NCI-H2081 (cell line): ENCODE measurements at places on chromosomes 16 and 17.

DNA sequence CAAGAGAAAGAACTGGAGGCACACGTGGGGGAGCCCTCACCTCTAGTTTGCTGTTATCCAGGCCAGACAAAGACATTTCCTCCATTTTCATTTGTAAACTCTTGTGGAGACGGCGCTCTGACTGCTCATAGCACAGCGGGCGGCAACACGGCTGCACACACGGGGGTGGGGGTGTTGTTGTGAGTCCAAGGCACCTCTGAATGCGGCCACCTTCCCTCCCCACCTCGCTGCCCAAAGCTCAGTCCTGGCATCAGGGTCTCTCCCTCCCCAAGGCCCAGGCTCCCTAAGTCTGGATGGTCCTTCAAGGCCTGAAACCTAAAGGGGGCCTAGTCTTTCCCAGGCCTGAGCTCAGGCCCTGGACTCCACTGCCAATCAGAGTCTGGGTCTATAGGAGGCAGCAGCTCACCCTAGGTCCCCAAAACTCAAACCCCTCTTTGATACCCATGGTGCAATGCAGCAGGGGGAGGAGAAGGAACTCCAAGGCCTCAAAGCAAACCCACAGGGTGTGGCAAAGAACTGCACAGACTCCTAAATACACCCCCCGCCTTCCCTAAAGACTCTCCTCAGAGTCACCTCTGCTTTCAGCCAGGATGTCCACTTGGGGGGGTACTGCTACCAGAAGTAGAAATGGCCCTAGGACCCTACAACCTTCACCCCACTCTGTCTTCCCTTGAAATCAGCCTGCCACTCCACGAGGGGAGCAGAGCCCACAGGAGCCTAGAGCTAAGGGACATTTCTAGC, 1.5 kb downstream of the ATXN7L3 start:
- no peak for DNase-seq

DNA sequence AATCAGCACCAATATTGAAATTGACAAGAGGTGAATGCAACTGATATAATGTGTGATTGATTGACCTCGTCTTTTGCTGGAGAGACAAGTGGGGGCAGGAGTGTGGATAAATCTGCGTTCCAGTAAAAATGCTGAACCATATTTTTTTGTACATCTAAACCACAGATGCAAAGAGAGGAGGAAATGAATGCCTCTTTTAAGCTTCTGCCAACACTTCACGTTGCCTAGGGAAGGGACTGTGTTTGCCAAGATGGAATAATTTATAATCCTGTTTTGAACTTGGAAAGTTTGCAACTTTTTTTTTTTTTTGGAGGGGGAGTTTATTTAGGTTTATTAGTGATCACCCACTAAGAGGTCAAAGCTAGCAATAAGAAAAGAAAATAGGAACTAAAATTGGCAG, 288.2 kb upstream of the EEF2KMT start:
- DNase-seq = no peak

GRCh38 chr16:1135459-1135825, 17.5 kb upstream of the CACNA1H start:
- DNase-seq = no peak

DNA sequence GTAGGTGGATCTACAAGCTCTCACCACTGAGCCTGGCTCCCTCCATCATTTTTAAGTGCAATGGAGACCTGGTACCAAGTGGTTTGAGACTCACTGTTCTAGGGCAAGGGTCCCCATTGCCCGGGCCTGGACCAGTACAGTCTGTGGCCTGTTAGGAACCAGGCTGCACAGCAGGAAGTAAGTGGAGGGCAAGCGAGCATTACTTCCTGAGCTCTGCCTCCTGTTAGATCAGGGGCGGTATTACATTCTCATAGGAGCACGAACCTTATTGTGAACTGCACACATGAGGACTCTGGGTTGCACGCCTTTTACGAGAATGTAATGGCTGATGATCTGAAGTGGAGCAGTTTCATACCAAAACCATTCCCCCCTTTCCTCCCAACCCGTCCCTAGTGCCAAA, 6.8 kb upstream of the ZNF594 start:
- DNase-seq = no peak

DNA sequence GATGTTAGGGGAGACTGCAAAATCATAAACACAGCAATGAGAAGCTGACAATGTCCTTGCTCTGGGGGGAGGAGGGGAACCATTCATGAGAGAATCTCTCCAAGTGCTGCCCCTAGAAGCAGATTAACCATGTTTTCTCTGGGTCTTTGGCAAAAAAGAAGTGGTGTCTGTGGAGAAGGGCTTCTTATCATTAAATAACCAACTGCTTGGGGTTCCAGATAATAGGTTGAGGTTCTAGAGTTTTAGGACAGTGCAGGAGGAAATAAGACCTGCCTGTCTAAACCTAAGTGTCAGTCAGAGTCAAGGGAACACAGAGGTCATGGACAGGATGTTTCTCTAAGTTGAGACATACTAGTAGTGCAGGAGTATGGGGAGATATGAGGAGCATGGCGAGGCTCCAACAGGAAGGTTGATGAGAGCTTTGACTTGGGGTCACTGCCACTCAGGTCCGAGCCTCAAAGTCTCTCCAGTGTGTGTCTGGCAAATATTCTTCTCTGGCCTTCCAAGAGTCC, 5.1 kb upstream of the ANKS4B start:
- DNase-seq = no peak

DNA sequence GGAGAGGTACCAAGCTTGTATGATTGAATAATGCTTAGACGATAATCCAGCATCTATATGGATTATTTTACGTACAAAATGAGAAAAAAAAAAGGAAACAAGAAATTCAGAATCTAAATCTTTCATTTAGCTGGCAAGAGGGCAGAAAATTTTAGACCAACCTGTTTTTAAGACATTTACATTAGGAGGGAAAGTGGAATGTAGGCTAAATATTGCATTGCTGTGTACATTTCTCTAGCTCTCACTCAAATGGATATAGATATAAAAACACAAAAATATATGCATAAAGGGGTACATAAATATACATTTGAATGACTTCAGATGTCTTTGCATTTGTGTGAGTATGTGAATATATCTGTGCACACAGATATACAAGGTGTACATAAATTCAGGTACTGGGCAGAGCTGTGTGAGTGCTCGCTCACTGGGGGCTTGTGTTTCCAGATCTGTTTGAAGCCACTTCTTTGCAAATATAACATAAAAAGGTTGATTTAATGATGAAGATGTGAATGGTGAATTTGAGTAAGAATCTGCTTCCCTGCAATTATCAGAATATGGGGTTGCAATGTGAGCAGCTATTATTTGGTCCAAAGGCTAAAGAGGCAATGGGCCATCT, 14.2 kb upstream of the ZFHX3 start:
- no peak for DNase-seq

DNA sequence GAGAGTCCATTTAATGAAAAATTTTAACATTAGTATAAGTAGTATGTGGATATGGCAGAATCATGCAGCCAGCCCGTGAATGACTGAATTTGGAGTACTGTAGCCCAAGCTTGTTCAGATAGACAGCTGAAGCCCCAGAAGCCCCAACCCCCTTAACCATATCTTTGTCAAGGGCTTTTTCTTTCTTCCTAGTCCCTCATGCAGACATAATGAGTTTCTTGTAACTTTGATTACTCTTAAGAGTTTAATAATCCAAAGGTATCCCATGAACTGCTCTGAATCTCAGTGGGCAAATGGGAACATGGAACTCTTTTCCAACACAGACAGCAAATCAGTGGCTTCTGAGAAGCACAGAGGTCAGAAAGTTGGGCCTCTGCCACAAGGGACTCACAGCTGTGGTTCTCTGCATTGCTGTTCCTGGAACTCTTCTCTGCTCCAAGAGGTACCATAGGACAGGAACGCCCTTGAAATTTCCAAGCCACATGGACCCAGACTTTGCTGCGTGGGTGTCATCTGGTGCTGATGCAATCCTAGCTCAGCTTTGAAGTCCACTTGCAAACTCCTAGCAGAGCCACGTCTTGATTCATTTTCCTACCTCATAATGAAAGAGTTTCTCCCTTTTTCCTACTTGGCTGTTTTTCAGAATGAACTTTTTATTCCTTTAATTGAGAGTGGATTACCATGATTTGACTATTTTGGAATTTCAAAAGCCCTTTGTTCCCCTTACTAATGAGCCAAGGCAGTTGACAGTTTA, 18.1 kb downstream of the LYRM1 start:
- no peak for DNase-seq

DNA sequence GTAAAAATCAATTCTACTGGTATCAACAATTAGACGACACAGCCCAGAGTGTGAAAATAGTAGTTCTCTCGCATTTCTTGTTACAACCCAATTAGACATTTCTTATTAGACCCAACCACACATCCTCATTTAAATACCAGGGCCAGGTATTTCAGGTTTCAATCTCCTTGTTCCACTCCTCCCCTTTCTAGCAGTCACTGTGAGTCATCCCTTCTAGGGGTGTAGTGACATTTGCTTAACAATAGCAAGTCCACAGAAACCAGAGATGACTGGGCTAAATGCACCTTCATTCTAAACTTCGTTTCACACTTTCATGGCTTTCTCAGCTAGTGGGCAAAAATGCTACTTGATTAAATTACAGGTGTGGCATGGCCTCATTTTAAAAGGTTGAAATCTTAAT, 116.9 kb upstream of the CACNG3 start:
- no peak for DNase-seq
